H9 (cell line): ENCODE measurements at places on chromosomes 11 and 22.

DNA sequence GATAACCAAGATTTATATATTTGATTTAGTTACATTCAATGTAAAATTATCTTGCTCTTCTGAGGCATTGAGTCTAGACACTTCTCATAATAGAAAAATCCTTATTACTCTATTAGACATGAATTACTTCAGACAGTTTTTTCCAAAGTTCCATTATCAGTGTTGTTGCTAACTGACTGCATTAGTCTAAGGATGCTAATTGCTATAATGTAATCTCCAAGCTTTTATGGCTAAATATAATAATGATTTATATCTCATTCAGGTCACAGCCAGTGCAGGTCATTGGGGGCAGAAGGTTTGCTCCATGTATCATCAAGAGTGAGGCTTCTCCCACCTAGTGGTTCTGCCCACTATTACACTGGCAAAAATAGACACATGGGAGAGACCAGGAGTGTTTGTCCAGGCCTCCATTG, 377.2 kb upstream of the DDI1 start:
- peak; percentile 26 for DNase-seq

DNA sequence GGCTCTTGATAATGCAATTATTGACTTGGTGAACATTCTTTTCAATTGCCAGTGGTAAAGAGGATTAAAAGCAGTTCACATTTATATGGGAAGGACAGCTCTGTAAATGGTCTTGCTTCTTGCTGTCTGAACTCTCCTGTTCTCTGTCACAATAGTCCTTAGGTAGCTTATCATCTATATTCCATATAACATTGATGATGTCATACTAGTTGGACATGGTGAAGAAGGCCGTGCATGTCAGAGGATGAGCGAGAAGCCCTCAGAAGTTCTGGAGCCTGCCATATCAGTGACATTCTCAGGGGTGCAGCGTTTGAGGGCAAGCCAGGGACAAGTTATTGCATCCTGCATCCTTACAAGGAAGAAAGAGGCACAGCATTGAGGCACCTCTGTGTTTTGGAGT, 2.6 kb upstream of the CHKB start:
- no peak for DNase-seq

GRCh38 chr11:73271936-73272679, at the start of gene P2RY6:
TSS of gene P2RY6 (plus strand) at chr11:73272338. CDS start at chr11:73296519, 24,181 bp downstream.
- peak; percentile 44 for DNase-seq

DNA sequence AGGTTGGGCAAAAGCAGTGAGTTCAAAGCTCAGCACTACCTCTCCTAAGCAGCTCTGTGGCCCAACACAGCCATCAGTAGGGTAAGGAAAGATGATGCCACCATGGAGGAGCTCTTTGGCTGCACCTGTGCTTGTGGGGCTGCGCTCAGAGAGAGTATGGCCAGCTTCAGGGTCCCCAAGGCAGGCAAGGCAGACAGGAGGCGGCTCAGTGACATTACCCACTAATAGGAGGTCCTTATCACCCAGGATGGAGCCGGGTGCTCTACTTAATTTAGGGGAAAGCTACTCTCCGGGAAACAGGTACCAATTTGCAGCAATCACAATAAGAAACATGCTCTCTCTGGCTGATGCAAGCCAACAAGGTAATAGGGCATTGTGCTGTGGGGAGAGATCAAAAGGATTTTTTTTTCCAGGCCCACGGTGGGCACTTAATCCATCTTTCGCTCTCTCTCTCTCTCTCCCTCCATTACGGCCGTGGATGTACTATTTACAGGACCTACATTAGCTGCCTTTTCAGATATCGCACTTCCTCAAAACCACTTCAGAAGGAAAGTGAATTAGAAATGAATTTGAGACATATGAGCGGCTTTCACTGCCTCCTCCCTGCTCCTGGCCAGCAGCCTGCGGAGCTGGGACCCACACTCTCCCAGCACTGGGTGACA, 446.3 kb downstream of the SOX6 start:
- DNase-seq = no peak

GRCh38 chr11:87603887-87604286, 566.2 kb downstream of the TMEM135 start:
- no peak for DNase-seq

DNA sequence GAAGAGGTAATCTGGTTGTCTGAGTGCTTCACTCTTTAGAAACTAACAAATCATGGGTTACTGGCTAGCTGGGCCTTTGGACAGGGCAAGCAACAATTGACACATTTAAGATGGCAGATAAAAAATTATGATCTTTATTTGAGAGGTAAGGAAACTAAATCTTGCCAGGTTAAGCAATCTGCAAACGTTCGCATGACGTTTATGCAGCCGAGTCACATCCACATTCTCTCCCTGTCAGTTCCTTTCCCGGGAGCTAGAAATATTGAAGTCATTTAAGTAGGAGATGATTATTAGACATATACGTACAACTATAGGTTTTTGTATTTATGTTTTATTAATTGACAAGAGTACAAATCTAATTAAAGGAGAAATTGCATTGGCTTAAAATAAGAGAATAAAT, 57.4 kb upstream of the RCN1 start:
- DNase-seq = no peak

DNA sequence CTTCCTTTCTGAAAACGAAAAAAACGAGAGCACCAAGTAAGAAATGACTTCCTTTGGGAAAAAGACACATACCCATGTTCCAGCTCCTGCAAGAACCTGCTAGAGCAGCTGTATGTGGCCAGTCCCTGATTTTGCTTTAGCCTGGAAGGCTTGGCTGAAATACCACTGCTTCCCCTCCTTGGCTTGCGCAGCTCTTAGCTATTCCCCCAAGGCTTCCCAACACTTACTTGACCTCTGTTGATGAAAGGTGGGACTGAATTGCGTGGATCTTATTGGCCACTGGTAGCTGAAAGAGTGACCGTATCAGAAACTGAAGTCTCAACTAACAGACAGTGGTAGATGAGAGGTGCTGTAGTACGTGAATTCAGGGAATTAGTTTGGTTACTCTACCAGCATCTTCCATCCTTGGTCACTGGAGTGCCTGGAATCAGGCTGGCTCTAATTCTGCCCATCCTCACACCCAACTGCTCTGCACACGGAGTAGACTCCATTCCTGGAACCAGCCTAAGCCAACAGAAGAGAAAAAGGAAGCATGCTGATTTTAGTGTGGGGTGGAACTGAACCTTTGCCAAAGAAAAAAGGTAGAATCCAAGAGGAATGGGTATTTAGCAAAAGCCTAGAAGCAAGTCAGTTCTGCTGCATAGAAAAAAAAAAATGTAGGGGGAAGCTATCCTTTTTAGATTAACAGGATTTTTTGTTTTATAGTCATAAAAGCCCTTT, 73.8 kb upstream of the CRTAM start:
- no peak for DNase-seq

- DNase-seq = no peak
Observed at GRCh38 chr11:20013346-20014066, 146.8 kb downstream of the DBX1 start.

DNA sequence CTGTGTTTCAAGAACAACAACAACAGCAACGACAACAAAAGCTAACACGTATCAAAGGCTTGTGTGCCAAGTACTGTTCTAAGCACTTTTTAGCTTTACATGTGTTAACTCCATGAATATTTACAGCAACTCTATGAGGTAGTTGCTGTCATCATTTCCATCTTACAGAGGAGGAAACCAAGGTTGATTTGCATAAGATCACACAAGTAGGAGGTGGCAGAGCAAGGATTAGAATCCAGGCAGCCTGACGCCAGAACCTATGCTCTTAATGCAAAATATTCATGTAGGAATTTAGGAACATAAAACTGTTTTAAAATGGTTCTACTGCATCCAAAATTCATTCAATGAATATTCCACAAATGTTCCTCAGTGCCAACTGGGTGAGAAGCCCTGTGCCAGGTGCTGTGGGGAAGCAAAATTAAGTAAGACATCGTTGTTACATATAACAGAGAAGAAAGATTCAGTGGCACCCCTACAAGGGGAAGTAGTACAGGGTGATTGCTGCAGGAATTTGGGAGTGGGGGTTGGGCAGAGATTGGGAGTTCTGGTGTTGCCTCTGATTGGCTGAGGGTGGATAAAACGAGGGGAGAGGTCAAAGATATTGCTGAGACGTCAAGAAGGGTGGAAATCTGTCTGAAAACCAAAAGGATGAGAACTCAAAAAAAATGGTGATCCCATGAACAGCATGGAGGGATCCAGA, 86.1 kb upstream of the ARHGAP20 start:
- no peak for DNase-seq

GRCh38 chr22:45579806-45580725, 77.4 kb downstream of the FBLN1 start:
- no peak for DNase-seq

DNA sequence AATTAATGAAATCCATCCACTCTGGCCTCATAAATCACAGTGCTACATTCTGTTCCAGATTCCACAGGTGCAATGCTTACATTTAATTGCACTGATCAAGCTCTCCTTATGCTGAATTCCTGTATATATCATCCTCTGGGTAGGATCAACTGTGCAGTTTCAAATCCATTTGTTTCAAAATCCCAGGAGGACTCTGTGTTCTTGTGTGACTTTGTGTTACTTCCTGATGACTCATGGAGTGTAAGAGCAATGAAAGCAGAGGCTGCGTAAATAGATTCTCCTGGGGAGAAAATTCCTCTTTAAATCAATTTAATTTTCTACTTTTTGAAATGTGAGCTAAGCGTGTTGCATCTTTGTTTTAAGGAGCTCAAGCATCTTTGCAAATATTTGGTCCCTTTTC, 752.7 kb downstream of the METTL15 start:
- DNase-seq = no peak

- no peak for DNase-seq
Observed at GRCh38 chr11:109371444-109372176, 50.4 kb upstream of the C11orf87 start.

GRCh38 chr22:45645526-45646414, 25.9 kb upstream of the ATXN10 start:
- peak; percentile 85 for DNase-seq

GRCh38 chr22:48890693-48891554, 936.7 kb downstream of the BRD1 start:
- DNase-seq = no peak

DNA sequence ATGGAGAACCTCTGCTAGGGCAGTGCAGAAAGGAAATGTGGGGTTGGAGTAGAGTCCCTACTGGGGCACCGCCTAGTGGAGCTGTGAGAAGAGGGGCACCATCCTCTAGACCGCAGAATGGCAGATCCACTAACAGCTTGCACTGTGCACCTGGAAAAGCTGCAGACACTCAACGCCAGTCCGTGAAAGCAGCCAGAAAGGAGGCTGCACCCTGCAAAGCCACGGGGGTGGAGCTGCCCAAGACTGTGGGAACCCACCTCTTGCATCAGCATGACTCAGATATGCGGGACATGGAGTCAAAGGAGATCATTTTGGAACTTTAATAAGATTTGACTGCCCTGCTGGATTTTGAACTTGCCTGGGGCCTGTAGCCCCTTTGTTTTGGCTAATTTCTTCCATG, 8.7 kb downstream of the TSKU start:
- peak; percentile 17 for DNase-seq

GRCh38 chr11:110972640-110973039, 260.4 kb upstream of the ARHGAP20 start:
- DNase-seq = no peak

GRCh38 chr11:41578421-41579051, 119.1 kb upstream of the LRRC4C start:
- DNase-seq = no peak

- DNase-seq = no peak
Observed at GRCh38 chr11:116582571-116582970, 190.2 kb downstream of the BUD13 start.

DNA sequence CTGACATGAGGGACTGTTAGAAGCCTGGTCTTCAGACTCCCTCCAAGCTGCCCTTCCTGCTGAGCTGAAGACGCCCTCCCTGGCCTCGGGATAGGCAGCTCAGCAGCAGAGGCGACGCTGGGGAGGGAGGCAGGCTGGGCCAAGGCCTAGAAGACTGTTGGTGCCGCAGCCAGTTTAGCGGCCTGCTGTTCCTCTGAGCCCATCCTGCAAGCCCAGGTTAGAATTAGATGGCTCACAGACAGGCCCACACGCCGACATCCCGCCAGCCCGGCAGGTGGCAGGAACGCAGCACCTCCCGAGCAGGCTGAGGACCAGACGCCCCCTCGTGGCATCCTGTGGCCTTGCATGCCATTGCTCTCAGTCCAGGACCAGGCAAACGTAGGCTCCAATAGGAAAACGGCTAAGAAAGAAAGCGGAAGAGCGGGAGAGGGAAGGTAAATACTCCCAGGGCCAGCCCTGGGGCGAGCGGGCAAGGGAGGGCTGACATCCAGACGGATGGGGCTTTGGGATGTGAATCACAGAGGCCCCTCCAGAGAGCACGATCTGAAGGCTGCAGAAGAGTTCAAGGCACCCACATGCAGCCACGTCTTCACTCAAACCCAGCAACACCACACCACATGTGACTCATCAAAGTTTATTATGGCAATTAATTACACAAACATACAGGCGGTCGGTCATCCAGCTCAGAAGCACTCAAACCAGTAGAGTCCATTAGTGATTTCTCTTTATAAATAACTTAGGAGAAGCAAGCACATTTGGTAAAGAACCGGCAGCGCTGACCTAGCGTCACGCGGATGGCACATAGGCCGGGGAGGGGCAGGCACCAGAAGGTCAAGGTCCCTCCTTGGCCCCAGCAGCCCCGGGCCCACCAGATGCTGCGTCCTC, 27.6 kb downstream of the CD5 start:
- DNase-seq = peak; percentile 97

- DNase-seq = no peak
Observed at GRCh38 chr11:79025622-79026021, 415.2 kb downstream of the TENM4 start.

GRCh38 chr11:116538677-116539076, 234.1 kb downstream of the BUD13 start:
- no peak for DNase-seq

GRCh38 chr11:95792200-95792599, 1.9 kb downstream of the CEP57 start:
- no peak for DNase-seq

GRCh38 chr11:107691000-107691750, 20.7 kb downstream of the SLN start:
- DNase-seq = no peak

GRCh38 chr11:88438721-88439120, 101.2 kb upstream of the CTSC start:
- no peak for DNase-seq

- DNase-seq = peak; percentile 60
Observed at GRCh38 chr11:123707606-123708205, 33.8 kb downstream of the ZNF202 start.

- DNase-seq = no peak
Observed at GRCh38 chr11:134333946-134334345, 2.2 kb downstream of the GLB1L2 start.

- no peak for DNase-seq
Observed at GRCh38 chr11:1964348-1964747, 17.2 kb downstream of the MRPL23 start.

DNA sequence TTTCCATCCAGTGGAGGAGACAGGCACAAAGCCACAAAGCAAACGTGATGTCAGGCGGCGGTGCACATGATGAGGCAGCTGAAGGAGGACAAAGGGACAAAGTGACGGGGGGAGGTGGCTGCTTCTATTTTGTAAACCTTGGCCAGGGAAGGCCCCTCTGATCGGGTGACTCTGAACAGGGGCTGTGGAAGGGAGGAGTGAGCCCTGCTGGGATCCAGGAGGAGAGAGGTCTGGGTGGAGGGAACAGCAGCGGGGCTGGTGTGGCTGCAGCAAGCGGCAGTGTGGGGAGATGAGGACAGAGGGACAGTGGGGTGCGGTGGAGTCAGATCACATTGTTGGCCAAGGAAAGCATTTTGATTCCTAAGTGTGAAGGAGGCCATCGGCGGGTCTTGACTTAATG, 36.7 kb downstream of the SHISAL1 start:
- no peak for DNase-seq

- DNase-seq = no peak
Observed at GRCh38 chr11:29124470-29124869, 892.4 kb downstream of the KCNA4 start.

- DNase-seq = no peak
Observed at GRCh38 chr11:121810291-121810690, 305.7 kb downstream of the BLID start.
